ENCODE measurements at places on chromosomes 4 and X.

DNA sequence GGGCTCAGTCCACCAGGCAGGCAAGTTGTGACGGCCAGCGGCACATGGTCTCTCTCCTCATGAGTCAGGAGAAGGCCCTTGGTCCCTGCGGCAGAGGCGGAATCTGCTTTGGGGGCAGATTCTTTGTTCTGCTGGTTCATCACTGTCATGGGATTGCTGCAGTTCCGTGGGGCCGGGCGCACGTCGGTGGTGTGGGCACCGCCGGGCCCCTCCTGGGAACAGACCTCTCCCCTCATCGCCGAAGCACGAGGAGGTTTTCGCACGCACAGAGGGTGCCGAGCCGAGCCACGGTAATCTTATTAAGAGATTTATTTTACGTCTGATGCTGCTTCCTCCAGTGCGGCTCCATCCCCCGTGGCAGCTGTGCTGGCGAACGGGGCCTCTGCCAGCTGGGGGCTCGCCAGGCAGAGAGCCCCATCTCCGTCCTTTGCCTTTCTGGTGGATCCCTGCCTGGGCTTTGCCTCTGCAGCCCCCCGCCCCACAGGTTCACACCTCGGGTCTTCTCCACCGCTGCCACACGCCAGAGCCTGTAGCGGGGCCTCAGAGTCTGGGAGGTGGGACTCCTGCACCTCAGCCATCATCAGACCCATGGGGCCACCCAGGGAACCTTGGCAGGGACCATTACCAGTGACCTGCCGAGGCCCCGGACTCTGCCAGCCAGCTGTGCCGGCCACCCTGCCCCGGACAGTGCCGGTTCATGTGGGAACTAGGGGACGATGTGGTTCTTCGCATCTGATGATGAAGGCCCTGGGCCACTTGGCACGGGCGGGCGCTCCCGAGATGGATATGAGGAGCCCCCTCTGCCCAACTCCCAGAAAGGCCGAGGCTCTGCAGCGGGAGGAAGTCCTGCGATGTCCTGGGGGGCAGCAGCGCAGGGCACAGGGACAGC is 86.7 kb upstream of the NKX1-1 start:
- no peak for DNase-seq

GRCh38 chr4:30525662-30526315 is 194.4 kb upstream of the PCDH7 start:
- DNase-seq: no peak

- peak; percentile 6 for DNase-seq
Observed at GRCh38 chrX:133171962-133172708, 46.0 kb downstream of the TFDP3 start.

DNA sequence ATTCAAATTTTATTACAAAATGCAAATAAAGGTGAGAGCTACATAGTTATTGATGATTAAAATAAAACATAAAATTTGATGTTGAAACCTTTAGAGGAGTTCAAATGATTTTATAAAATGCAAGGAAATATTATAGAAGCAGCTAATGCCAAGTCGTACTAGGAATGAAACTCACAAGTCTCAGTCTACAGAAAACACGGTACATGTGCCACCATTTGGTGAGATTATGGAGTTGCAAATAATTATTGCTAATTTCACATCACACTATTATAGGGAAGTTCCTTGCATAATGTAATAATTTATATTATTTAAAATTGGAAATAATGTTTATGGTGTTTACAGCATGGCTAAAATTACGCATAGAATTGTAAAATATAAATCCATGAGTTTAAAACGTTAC is 1601.7 kb upstream of the TENM3 start:
- no peak for DNase-seq
